ENCODE measurements at places on chromosomes 13 and 19.

DNA sequence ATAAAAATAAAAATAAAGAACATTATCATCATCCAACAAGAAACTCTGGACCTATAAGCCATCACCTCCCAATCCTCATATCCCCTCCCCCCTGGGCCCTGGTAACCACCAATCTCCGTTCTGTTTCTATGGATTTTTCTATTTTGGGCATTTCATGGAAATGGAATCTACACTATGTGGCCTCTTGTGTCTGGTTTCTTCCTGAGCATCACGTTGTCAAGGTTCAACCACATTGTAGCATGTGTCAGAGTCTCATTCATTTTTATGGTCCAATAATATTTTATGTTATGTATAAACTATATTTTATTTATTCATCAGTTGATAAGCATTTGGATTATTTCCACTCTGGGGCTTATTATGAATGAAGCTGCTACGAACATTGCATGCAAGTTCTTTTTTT is 26.9 kb downstream of the SULT2B1 start:
- DNase-seq = no peak

DNA sequence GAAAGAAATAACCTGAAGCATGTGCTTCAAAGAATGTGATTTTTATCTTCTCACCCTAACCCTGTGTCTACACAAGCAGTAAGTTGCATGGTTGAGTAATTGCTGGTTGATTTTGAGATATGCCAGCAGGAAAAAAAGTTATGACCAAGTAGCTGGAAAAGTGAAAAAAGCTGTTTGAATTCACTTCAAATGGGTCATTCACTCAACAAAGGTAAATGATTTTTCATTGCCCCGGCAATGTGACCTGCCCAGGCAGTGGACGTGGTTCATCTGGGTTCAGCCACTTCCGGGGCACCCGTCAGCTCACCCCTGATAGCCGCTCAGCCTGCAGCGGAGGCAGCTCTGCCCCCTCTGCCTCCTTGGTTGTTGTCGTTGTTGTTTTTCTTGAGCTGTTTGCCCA is 18.5 kb downstream of the TNFRSF19 start:
- no peak for DNase-seq

DNA sequence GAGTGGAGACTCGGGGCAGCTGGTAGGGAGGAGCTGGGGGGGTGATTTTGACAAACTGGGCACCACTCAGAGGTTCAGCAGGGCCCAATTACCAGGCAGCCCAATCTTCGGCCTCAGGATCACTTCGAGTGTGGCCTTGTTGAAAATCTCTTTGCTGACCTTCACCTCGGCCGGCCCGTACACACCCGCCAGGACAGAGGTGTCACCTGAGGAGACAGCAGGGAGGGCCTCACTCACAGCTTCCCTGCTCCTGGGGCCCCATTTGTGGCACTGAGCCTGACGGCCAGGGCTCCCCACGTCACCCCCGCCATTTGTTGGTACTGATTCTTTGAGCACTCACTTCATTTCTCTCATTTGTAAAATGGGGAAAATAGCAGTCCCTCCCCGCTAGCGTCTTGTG is 4.4 kb downstream of the EXOSC5 start:
- no peak for DNase-seq

DNA sequence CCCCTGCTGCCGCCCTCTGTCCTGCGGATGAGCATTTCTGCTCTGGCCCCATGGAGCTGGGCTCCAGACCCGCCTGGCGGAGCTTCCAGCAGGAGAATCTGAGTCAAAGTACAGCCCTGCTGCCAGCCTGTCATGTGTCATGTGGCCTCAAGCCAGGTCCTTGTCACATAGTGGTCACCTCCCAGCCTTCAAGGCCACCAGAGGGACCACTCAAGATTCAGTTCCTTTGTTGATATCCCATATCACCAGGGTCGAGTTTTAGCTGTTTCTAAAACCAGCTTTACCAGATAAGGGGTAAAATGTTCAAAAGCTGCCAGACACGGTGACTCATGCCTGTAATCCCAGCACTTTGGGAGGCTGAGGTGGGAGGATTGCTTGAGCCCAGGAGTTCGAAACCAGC is 13.4 kb downstream of the THOP1 start:
- DNase-seq = peak; percentile 44

GRCh38 chr19:18416778-18417249 is 2.4 kb upstream of the SSBP4 start:
- peak; percentile 95 for DNase-seq

DNA sequence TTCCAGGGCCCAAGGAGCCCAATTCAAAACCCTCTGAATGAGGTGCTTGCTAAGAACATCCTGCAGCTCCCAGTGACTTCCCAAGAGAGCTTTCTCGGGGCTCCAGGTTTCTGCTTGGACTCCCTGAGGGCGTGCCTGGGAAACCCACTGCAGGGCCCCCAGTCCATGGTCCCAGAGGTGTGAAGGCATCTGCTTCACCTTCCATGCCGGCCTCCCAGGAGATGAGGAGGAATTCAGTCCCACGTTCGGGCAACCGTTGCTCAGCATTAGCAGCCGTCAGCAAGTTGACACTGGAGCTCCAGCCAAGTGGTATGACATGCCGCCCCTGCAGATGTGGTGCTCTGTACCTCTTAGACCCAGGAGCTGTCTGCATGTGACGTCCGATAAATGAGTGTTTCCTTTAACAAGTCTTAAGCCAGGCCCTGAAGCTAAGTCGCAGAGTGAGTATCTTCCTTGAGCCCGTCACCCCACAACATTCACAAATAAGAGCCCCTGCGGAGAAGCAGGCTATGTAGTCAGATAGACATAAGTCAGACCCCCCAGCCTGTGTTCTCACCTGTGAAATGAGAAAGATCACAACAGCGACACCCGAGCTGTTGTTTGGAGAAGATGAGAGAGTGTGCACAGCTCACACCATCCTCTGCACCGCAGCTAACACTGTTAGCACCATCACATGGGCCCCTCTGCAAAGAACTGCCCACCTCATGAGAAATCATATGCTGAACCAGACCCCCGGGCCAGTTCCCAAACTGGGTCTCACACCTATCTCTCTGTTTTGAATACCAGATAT is 150.3 kb downstream of the KATNAL1 start:
- DNase-seq = no peak

DNA sequence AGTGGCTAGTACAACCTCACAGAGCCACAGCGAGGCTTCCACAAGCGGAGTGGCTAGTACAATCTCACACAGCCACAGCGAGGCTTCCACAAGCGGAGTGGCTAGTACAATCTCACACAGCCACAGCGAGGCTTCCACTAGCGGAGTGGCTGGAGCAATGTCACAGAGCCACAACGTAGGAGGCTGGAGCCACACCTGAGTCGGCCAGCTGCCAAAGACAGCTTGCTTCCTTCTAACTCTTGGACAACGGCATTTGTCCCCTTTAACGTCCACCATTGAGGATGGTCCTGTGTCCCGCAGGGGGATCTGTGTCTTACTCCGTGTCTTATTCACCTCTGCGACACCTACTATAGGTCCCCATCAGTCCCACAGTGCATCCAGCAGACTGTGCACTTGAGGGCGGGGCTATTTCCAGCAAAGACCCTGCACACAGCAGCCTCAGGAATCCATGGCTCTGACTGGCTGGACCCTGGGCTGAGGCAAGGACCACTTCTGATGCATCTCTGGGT is 3.7 kb downstream of the ZNF787 start:
- DNase-seq = no peak

DNA sequence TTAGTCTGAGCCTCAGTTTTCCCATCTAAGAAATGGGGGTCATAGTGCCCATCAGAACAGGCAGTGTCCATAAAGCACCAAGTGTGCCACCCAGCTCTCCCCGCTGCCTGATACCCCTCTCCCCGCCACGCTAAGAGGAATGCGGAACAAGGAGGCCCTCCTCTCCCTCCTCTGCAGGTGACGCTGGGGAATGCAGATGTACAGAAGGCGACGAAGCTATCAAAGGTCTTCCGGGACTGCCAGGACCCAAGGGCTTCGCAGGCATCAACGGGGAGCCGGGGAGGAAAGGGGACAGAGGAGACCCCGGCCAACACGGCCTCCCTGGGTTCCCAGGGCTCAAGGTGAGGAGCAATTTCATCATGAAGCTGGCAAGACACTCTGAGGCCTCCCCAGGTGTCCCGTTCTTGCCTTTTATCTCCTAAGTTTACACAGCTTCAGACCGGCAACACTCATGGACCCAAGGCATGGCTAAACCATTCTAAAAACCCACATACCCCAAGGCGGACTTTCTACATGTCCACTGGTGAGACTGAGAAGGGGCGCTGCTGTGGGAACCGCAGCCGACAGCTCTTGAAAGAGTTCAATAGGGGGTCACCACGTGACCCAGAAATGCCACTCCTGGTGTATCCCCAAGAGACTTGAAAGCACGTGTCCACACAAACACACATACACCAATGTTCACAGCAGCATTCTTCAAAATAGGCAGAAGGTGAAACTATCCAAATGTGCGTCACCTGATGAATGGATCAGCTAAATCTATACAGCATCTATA is 102.7 kb downstream of the RAB20 start:
- DNase-seq = no peak
